ENCODE measurements at places on chromosomes 11 and 22. TPM values are rescaled to one million over a fixed set of nuclear protein-coding genes. Genes with fewer than 3 reads are reported as not detected.
A peak's percentile ranks its signal among the peaks of the same experiment; 100 is the strongest.

GRCh38 chr22:35116817-35117216 is 50.9 kb downstream of the ISX start:
- no peak for DNase-seq

Gene MS4A3
- 0.57 TPM for total RNA-seq

- no peak for DNase-seq
Measured at GRCh38 chr11:57942808-57943207, 80.9 kb upstream of the OR9Q1 start.

Gene BAIAP2L2
- total RNA-seq = 0.24 TPM

GRCh38 chr11:16310943-16311342 is 45.4 kb downstream of the SOX6 start:
- DNase-seq = no peak

GRCh38 chr11:2794046-2794967 is 91.3 kb downstream of the CDKN1C start:
- DNase-seq = peak; percentile 56

DNA sequence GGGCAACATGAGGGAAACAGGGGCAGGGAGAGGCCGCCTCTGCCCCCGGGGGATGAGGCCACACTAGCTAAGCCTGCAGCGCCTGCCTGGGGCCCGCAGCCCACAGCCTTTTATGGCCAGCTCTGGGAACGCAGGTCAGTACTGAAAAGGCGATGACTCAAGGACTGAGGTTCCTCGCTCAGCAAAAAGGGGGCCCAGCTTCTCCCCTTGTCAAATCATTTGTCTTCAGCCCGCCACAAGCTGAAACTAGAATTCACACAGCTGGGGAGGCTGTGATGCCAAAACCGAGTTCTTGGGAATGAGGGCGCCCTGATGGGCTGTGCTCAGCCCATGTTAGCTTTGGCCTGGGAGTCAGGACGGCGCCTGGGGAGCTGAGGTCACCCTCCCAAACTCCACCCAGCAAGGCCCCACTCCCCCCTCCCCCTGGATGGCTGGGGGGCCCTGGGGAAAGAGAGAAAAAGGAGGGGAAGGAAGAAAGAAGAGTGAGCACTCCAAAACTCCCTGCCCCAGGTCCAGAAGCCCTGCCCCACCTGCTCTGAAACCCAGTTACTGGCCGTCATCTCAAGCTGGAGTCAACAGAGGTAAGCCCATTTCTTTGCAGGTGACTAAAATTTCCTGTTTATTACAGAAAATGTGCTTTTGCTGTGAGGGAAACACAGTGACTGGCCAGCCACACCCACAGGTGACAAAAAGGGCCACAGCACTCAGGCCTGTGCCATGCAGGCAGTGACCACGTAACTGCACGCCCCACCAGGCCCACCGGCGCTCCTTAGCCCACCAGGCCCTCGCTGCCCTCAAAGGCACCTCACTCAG is 13.7 kb downstream of the EHD1 start:
- no peak for DNase-seq

GRCh38 chr11:116563028-116563711 is 209.6 kb downstream of the BUD13 start:
- no peak for DNase-seq
